ENCODE measurements at places on chromosomes 3 and 15. TPM values are rescaled to one million over a fixed set of nuclear protein-coding genes. Genes with fewer than 3 reads are reported as not detected.

- DNase-seq: no peak
- peaks cover 2% of the 10 kb centered on the region for H3K36me3 ChIP-seq
- no peak overlapping the region for H3K4me3 ChIP-seq
These were observed 232.6 kb downstream of the MEX3B start for GRCh38 chr15:81813215-81813614.

- H3K27me3 ChIP-seq: no peaks in the 10 kb centered on the region
- no peak overlapping the region for H3K27ac ChIP-seq
- no peak for DNase-seq
- H3K4me1 ChIP-seq: peaks cover 26% of the 10 kb centered on the region
- H3K36me3 ChIP-seq: no peaks in the 10 kb centered on the region
These were observed 82.1 kb upstream of the POMGNT2 start for GRCh38 chr3:43187836-43188479.

GRCh38 chr15:63826528-63826927 lies 7.2 kb downstream of the HERC1 start:
- H3K27me3 ChIP-seq: no peaks in the 10 kb centered on the region
- no peak for DNase-seq
- H3K36me3 ChIP-seq: no peaks in the 10 kb centered on the region
- H3K4me3 ChIP-seq: no peak overlapping the region

DNA sequence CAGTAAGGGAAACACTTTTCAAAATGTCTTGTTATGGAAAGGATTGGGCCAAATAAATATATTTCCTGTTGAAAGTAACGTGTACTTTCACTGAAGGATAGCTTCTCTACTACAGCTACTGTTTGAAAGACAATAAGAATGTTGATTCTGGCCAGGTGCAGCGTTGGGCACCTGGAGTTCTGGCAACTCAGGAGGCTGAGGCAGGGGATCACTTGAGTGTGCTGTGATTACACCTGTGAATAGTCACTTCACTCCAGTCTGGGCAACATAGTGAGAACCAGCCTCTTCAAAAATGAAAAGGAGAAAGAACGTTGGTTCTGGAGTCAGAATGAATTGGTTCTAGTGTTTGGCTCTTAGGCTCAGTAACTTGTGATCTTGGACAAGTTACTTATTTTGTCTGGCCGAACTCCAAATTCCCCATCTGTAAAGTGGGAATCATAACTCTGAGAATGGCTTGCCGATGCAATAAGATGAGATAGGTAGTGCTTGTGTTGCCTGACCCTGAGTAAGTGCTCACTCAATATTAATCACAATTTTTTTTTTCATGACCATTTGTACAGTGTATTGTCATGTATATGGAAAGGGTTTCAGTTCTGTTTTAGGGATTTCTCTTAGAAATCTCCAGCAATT lies 310.8 kb downstream of the PTPRG start:
- no peak for DNase-seq
- no peak overlapping the region for H3K4me3 ChIP-seq
- peaks cover 31% of the 10 kb centered on the region for H3K4me1 ChIP-seq
- no peak overlapping the region for H3K27ac ChIP-seq

GRCh38 chr3:43326891-43327581 lies 40.7 kb downstream of the SNRK start:
- H3K36me3 ChIP-seq: peaks cover 13% of the 10 kb centered on the region
- H3K4me3 ChIP-seq: no peak overlapping the region
- H3K27me3 ChIP-seq: no peaks in the 10 kb centered on the region
- H3K27ac ChIP-seq: peak overlapping the region; percentile 42

- DNase-seq: no peak
- H3K27me3 ChIP-seq: peaks cover 32% of the 10 kb centered on the region
- H3K27ac ChIP-seq: no peak overlapping the region
These were observed 63.1 kb downstream of the IL16 start for GRCh38 chr15:81259760-81260298.

DNA sequence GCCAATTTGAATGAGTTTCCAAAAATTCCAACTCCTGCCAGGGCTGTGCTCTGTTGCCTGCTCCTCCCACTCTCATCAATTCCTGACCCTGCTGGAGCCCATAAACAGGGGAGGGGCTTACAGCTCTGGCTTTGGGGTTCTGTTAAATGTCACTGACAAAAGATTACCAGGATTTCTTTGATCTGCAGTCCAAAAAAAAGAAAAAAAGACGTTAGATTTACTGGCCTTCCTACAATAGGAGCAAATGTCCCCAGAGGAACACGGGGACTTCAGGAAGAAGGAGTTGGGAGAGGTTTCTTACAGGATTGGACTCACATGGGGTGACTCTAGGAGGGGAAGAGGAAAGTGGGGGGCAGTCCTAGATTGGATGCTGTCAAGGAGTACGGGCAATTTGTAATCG lies 84.3 kb upstream of the RNF7 start:
- H3K36me3 ChIP-seq: no peaks in the 10 kb centered on the region
- no peak overlapping the region for H3K27ac ChIP-seq
- DNase-seq: no peak
- H3K4me3 ChIP-seq: no peak overlapping the region
- peaks cover 30% of the 10 kb centered on the region for H3K27me3 ChIP-seq
- H3K4me1 ChIP-seq: no peaks in the 10 kb centered on the region

GRCh38 chr3:12705981-12706380 lies 42.1 kb upstream of the RAF1 start:
- peaks cover 10% of the 10 kb centered on the region for H3K27me3 ChIP-seq
- DNase-seq: no peak
- H3K4me1 ChIP-seq: peaks cover 11% of the 10 kb centered on the region
- H3K4me3 ChIP-seq: no peak overlapping the region
- no peaks in the 10 kb centered on the region for H3K36me3 ChIP-seq
- H3K27ac ChIP-seq: no peak overlapping the region

DNA sequence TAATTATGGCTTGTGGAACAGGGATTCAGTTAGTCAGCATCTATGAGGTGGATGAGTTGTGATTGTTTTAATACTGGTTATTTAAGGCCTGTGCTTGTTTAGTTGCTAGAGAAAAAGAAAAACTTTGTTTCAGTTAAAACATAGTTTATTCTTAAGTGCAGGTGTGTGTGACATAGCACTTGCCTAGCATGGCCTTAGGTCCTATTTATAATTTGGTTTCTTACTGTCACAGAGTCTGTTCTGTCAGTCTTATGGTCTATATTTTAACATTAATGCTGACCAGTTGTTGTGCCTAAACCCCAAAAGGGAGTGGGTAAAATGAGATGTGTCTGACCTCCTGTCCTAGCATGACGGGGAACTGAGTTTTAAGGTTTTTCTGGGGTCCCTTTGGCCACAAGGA lies 486.3 kb downstream of the ZIC1 start:
- DNase-seq: no peak
- no peaks in the 10 kb centered on the region for H3K27me3 ChIP-seq
- no peak overlapping the region for H3K27ac ChIP-seq
- H3K4me1 ChIP-seq: no peaks in the 10 kb centered on the region
- no peak overlapping the region for H3K4me3 ChIP-seq

DNA sequence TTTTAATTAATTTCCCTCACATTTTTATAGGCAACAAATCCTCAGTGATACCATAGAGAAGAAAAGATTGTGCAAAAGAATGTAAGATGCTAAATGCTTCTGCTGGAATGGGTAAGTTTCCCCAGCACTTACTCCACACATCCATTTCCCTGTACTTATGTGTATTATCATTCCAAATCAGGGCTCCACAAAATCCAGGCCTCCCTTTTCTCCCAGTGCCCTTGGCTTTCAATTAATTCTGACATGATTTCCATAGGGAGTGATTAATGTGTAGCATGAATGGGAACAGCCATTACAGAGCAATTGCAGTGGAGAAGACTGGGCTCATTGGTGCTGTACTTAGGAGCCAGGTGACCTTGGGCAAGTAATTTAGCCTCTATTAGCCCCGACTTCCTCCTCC lies 41.3 kb upstream of the UBE2E1 start:
- no peak overlapping the region for H3K27ac ChIP-seq
- no peak for DNase-seq
- H3K4me1 ChIP-seq: peaks cover 9% of the 10 kb centered on the region

- H3K36me3 ChIP-seq: no peaks in the 10 kb centered on the region
- H3K4me3 ChIP-seq: no peak overlapping the region
- H3K27me3 ChIP-seq: peaks cover 14% of the 10 kb centered on the region
- H3K27ac ChIP-seq: no peak overlapping the region
- peaks cover 8% of the 10 kb centered on the region for H3K4me1 ChIP-seq
These were observed 91.5 kb upstream of the TBC1D5 start for GRCh38 chr3:17833786-17834559.

DNA sequence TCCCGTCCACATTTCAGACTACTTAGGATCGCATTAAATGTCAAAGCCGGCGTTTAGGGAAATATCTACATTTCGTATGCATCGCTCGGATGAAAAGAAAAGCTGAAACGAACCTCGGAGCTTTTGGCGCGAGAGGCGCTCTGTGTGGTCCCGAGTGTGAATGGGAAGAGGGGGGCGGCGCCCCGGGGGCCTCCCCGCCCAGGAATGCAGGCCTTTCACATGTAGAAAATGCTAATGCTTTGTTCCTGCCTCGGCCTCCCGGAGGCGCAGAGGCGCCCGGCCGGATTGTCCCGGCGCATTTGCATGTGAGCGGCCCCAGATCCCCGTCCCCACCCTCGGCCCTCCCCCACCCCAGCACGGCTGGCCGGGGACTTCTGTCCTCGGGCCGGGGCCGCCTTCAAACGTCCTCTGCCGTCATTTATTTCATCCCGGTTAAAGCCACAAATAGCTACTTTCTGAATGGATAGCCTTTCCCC lies 37.0 kb upstream of the TRIM71 start:
- no peaks in the 10 kb centered on the region for H3K27me3 ChIP-seq
- peak overlapping the region; percentile 84 for H3K27ac ChIP-seq
- H3K4me1 ChIP-seq: peaks cover 6% of the 10 kb centered on the region
- DNase-seq: peak; percentile 87

Gene CD200
- 0.27 TPM for total RNA-seq

Gene TMA7
- total RNA-seq: 186 TPM

Gene TTC14
- total RNA-seq: 56.8 TPM

Gene TNNC1
- total RNA-seq: 0.60 TPM
